ENCODE measurements at places on chromosomes 1 and 21.

- DNase-seq: no peak
These were observed 2.4 kb downstream of the VPS13D start for GRCh38 chr1:12232221-12232620.

DNA sequence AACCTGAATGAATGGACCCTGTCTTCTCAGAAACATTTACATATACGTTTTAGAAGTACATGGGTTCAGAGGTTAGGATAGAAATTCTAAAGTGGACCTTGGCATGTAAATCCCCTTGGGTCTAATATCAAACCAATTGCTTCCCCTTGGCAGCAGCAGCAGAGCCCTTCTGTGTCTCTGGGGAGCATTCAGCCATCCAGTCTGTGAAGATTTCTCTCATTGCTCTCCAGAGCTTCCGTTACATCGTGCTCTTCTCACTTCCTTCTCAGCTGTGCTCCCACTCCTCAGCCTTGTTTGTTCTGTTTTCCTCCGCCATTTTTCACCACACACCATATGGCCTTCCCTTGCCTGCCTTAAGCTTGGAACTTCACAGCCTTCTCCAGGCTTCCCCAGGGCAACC, 61.5 kb upstream of the ATP1B1 start:
- peak; percentile 24 for DNase-seq

GRCh38 chr1:102693345-102693744, 415.0 kb downstream of the COL11A1 start:
- no peak for DNase-seq

- peak; percentile 38 for DNase-seq
These were observed 22.9 kb downstream of the KCNA10 start for GRCh38 chr1:110495926-110496600.

GRCh38 chr21:42229676-42230075, 10.7 kb downstream of the ABCG1 start:
- no peak for DNase-seq

DNA sequence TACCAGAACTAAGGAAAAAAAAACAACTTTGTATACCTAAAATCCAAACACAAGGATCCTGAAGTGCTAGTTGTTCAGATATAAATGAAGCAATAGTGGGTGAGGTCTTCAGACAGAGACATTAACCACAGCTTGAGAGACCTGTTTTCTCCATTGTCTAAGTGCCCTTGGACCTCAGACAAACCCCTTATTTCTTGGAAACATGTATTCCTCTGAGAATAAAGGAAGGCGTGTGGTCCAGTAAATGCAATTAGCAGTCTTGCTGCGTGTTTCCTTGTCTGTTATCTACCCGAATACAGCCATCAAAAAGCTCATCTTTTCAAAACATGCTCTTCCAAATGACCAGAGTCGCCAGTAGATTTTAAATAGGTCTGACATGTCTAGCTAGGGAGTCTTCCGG, 291.1 kb upstream of the NFIA start:
- DNase-seq: no peak

DNA sequence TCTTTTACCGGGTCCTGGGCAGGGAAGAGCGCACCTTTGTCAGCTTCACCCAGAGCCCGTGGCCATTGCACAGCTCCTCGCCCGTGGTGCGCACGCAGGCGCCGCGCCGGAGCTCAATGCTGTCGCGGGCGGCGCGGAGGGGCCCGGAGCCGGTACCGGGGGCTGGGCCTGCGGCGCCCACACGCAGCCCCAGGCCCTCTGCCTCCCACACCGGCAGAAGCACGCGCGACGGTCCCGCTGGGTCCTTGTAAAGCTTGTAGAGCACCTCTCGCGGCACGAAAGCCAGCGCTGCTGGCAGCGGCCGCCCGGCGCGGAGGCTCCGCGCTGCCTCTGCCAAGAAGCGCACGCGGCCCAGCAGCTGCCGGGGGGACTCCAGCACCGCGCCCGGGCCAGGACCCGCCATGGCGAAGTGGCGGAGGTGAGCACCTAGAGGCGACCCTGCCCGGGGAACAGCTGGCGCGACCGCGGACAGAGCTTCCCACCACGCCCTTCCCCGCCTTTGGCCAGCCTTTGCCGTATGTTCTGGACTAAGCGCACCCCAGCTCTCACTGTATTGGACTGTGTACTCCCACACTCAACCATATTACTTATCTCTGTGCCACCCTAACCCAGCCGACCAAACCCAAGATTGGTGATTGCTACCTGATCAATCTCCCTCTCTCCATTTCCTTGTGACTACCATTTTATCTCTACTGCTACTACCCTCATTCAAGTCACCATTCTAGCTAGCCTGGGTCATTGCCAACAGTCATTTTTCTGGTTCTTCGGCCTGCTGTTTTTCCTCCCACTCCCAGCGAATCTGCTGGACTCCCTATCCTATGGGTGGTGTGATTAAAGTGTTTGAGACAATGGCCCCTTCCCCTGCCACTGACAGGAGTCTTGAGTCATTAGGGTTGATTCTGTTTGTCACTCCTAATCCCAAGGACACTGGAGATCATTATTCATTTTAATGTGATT, at the start of gene HECTD3:
HECTD3 (minus strand) TSS at position 470 of the 957 bp plus-strand sequence; CDS start at position 403, 67 bp downstream.
- peak; percentile 58 for DNase-seq

DNA sequence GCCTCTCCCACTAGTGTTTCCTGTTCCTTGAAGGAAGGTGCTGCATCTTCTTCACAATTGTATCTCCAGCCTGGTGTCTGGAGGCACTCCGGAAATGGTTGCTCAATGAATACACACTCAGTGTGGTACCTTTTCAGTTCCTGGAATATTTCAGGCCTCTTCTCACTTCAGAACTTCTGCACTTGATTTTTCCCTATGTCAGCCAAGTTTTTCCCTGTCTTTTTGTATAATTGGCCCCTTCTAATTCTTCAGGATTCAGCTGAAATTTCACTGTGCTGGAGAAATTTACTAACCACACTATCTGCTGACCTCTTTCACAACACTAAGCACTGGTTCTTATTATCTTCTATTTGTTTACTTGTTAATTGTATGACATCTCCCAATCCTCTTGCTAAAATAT, 61.2 kb upstream of the MAP10 start:
- DNase-seq: no peak

GRCh38 chr1:21550866-21551475, 41.7 kb downstream of the ALPL start:
- DNase-seq: no peak

- DNase-seq: no peak
These were observed 28.3 kb downstream of the EIF2D start for GRCh38 chr1:206583707-206584648.

GRCh38 chr1:31762726-31763670, 1.1 kb downstream of the ADGRB2 start:
- peak; percentile 85 for DNase-seq

- no peak for DNase-seq
These were observed 550 bp downstream of the TRIM33 start for GRCh38 chr1:114510274-114511031.

GRCh38 chr1:39898648-39899603, 2.8 kb downstream of the MYCL start:
- peak; percentile 73 for DNase-seq

GRCh38 chr1:95437011-95437410, 203.0 kb downstream of the RWDD3 start:
- DNase-seq: no peak

DNA sequence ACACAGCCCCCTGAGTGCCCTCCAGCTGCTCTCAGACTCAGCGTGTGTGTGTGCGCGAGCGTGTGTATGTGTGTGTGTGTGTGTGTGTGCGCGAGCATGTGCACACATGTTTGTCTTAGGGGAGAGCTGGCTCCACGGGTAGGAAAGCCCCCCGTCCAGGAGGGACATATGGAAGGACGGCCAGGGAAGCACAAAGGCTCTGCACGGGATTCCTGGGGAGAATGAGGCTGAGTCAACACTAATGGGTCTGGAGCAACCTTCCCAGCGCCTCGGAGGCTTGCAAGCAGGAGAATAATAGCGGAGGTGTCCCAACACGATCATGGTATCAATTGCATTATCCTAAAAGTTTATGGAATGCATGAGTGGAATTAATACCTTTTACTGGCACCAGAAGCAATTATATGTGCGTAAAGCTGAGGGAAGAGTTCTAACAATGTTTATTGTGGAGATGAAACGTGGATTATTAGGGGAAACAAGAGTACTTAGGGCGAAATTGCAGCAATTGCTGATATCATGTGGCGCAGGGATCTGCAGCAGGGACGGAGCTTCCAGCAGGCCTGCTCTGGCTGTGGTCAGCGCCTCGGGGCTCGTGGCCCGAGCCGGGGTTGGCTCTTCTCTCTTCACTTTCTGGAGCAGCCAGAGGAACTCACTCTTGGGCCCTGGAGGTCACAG, 40.3 kb upstream of the CCDC27 start:
- no peak for DNase-seq

DNA sequence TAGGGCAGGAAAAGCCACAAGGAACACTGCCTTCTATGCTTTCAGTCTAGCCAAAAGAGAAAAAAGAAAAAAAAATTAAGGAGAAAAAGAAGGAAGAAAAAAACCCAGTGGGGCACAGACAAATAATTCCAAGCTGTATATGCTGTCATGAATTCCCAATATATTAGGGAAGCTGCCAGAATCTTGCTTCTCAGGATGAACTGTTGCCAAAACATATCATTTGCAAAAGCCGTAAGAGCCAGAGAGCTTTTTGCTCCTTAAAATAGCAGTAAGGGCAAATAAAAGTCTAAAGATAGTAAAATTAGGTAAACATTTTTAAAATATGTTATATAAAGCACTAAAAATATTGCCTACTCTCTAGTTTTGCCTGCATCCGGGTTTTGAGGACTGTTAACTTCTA, 52.1 kb downstream of the PGM1 start:
- DNase-seq: no peak

- DNase-seq: no peak
These were observed 66.4 kb downstream of the ANKRD13C start for GRCh38 chr1:70288166-70288565.

DNA sequence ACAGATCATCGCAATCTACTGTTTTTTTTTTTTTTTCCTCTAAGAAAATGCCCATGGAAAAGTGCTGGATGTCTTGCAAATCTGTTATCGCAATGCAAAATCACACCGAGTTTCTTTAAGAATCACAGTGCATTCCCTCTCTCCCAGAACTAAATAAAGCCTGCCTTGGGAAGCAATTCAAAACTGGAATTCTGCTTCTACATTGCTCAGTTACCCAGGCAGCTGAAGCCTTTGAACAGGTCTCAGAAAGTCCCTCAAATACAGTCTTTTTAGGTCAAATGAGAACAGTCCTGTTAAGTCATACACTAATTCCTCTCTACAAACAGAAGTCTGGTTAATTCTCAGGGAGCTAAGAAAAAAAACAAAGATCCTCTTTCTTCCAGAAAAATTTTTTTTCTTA, 46.3 kb downstream of the SLC30A10 start:
- no peak for DNase-seq

- DNase-seq: no peak
These were observed 165.4 kb upstream of the KCNK2 start for GRCh38 chr1:214917081-214917635.

DNA sequence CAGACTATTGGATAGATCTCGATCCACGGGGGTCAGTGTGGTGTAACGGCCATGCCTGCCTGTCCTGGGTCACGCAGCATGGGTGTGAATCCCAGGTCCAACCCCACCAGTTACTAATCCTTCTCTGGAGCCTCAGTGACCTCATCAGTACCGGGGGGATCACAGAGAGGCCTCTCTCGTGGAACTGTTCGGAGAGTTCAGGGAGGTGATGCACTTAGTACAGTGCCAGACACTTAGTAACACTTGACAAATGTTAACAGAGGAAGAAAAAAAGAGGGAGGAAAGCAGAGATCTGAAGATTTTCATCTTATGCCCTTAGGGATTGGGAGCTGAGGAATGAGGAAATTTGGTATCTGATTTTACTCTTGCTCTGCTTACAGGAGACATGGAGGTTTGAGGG, 2.9 kb downstream of the ABCA4 start:
- DNase-seq: no peak

DNA sequence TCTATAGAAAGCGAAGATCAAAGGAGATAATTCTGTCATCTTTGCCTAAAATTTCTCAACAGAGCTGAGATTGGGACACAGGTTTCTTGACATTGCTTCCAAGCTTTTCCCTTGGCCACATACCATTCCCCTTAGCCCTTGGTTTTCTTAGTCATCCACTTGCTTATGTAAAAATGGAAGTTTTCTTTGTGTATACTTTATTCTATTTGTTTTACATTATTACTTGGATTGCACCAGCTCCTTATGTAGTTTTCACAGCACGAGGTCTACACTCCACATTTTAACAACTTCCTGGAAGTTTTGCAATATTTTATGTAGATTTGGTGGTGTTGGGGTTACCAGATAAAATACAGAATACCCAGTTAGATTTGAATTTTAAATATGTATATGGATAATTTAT, 129.8 kb downstream of the PLA2G4A start:
- DNase-seq: no peak

DNA sequence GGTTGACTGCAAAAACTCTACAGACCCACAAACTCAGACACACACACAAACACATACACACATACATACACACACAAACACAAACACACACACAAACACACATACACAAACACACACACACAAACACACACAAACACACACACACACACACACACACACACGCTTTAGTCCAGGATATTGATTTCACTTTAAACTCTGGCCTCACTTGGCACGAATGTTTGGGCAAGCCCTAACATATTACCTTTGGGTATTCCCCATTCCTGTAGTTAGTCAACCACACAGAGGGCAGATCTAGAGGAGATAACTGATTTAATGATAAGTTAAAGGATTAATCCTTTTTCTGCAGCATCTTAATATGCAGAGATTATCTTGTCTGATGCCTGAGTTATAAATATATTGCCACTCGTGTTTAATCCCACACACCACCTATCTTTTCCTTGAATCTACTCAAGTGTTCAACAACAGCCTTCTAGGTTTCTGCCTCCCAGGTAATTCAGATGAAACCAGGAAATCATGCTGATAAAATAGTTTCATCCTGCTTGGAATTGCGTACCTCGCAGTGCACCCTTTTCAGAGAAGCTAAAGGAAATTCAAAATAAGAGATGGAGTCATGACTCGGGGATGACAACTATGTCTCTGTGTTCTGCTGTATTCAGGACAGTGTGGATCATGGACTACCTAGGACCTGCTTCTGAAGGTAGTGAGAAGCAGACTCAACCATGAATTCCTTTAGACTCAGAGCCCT, 14.5 kb upstream of the RUNX1 start:
- no peak for DNase-seq

- no peak for DNase-seq
These were observed 1267.0 kb upstream of the NCAM2 start for GRCh38 chr21:19731251-19731650.

- DNase-seq: no peak
These were observed 31.8 kb downstream of the RABIF start for GRCh38 chr1:202857136-202857610.

All from NCI-H2171 (cell line).